Activated CD4-positive, alpha-beta T cell treated with anti-CD3 and anti-CD28 coated beads for 24 hours (primary cell): ENCODE measurements at places on chromosomes 2 and 18.

GRCh38 chr2:233449081-233449901, 95.0 kb downstream of the DGKD start:
- DNase-seq, result no peak

- no peak for DNase-seq
These were observed 308.5 kb upstream of the TFPI start for GRCh38 chr2:187862715-187863114.

- DNase-seq, result no peak
These were observed 484.4 kb downstream of the NRXN1 start for GRCh38 chr2:50547521-50547920.

GRCh38 chr2:176653479-176654443, 384.5 kb downstream of the MTX2 start:
- no peak for DNase-seq

- DNase-seq, result no peak
These were observed 270.4 kb upstream of the CCDC68 start for GRCh38 chr18:55229682-55230081.

DNA sequence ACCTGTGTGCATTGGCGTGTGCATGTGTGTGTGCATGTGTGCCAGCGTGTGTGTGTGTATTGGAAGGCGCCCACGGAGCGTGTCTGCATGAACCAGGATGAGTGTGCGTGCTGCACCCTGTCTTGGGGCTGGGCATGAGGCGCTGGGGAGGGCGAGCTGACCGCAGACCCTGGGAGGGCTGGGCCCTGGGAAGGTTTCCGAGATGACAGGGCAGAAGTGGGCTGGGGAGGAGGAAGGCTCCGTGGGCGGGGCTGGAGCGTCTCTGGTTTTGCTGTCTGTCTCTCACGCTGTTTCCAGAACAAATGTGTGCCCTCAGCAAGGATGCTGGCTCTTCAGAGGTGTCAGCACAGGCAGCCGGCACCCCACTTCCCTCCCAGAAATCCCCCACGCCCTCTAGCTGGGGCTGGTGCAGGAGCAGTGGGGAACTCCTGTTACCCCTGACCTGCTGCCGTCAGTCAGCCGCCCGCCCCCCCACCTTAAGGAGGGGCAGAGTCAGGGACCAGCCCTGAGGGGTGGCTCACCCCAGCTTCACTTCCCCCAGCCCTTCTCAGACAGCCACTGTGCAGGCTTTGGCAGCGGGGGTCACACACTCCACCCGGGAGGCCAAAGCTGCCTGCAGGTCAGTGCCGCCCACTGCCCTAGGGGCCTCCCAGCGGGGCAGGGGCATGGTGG, at the start of gene GPR35:
Gene GPR35 (plus strand): TSS at position 531 of the 672 bp plus-strand sequence. CDS start 4,473 bp downstream, outside the sequence.
- DNase-seq, result peak; percentile 43

DNA sequence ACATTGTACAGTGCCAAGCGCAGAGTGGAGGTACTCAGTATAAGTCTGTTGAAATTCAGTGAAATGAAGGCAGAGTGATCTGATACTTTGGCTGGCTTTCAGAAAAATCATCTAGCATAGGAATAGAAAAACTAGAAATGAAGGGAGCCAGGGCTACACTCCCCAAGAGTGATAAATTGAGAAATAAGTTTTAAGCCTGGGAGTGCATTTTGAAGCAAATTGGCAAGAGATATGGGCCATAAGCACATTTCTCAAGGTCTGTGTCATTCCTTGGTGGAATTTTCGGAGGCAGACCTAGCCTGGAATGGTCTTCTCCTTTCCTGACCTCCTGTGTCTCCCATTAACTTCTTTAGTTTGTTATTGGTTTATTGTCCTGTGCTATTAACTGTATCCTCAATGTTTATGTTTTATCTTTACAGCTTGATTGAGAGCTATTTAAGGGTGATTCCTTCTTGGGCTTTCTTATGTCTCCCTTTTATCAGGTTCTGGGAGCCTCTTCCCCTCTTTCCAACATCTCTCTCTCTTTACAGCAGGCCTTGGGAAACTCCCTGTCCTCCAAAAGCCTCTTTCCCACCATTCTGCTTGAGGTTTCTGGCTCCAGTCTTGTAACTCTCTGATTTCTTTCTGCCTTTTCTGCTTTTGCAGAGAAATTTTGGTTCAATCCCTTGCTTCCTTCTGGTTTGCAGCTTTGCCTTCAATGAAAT, 649.5 kb downstream of the SLC4A3 start:
- no peak for DNase-seq

DNA sequence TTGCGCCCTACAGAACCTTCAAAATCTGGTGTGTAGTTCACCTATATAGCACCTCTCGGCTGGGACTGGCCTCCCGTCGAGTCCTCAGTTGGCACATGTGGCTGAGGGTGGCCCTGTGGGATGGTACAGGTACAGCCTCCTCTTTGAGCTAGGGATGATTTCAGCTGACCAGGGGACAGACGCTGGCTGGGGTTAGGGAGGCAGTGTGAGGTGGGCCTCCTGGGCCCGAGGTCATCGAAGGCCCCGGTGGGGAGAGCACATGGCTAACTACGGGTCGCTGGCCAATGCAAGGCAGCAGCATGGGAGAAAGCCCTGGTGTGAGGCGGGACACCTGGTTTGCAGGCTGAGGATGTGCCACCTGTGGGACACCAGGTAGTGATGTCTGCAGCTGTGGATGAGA, 304.8 kb downstream of the GBX2 start:
- no peak for DNase-seq

- DNase-seq, result no peak
These were observed 200.1 kb downstream of the ARHGAP15 start for GRCh38 chr2:143329288-143329687.

GRCh38 chr2:191618046-191618780, 59.7 kb upstream of the NABP1 start:
- DNase-seq, result no peak

DNA sequence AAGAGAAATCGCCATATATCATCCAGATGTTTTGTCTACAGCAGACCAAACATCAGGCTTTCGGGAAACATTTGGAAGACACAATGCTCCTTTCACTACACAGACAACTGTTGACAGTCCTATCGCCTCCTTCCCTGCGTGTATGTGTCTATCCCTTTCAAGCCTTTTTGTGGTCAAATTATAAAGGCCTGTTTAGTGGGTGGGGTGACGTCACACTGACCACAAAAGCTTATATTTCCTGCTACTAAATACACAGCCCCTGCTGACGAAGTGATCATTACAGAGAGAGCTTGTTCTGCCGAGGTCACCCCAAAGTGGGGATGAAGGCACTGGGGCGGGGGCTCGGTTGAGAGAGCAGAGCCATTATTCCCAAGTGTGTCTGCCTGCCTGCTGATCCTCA, 302.7 kb upstream of the TNP1 start:
- no peak for DNase-seq

GRCh38 chr2:177625744-177626650, 233.4 kb downstream of the AGPS start:
- DNase-seq, result no peak

- DNase-seq, result no peak
These were observed 14.5 kb downstream of the RPS27A start for GRCh38 chr2:55247025-55247424.

DNA sequence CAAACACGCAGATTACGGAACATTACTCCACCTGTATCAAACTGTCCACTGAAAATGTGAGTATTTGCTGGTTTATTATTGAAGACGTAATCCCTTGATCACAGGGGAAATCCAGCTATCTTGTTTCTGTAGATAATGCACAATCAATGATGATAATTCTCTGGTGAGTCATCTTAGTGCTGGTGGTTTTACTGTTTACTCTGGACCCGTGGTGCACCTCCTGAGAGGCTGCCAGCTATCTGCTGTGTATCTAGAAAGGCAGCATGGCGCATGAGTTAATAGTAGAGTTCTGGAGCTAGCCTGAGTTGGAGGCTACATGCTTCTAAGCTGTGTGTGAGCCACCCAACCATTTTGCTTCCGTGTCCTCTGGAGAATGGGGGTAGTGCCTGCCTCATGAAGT, 6.5 kb downstream of the NCAPH start:
- DNase-seq, result no peak

- no peak for DNase-seq
These were observed 22.3 kb downstream of the SNED1 start for GRCh38 chr2:241020629-241021190.

GRCh38 chr18:23471486-23471885, 18.4 kb downstream of the RIOK3 start:
- no peak for DNase-seq

GRCh38 chr2:125224830-125225229, 1199.7 kb downstream of the CNTNAP5 start:
- DNase-seq, result no peak

- no peak for DNase-seq
These were observed 57.9 kb downstream of the SLC8A1 start for GRCh38 chr2:40394031-40394430.

- no peak for DNase-seq
These were observed 118.3 kb upstream of the NDUFV2 start for GRCh38 chr18:8984131-8984721.

DNA sequence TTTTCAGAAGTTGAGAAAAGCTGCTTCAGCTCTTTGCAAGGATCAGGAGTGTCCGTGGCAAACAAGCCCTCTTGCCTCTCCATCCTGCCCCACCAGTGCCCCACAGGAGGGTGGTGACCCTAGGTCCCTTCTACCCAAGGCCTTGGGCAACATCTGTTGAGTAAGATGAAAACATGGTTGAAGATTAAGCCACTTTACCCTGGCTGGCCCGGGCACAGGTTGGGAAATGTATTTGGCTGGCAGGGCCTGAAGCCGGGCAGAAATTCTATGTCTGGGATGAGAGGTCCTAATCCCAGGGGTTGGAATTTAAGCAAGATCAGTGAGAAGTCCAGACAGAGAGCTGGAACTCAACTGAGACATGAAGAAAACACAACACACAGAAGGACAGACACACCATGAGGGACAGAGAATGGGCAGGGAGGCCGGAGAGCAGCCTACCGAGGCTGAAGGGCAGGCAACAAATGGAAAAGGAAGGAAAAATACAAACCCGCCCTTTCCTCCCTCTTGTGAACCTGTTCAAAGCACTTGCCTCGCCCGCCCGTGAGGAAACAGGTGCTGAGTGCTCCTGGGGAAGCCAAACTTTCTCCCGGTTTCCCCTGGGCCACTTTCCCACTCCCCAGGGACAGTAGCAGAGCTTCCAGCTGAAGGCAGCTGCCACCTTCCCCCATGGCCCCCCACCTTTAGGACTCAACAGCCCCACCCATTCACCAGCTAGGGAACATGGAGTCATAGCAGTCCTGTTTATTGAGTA, 86.1 kb downstream of the TNS1 start:
- DNase-seq, result no peak

DNA sequence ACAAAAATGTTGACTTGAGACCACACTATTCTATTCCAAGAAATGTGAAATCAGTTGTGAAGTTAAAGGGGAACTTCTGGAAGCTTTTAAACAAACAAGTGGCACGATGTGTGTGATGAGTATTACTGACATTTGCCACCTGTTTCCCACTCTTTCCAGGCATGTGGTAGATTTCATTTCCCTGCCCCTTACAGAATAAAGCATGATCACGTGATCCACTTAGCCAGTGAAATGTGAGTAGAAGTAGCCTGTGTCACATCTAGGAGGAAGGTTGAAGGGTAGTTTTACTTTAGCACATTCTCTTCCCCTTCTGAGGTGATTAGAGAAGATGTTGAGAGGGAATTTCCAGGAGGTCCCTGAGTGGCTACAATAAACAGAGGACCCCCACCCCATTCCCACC, 3.8 kb downstream of the COL4A4 start:
- DNase-seq, result no peak

GRCh38 chr2:125312342-125312741, 1287.3 kb downstream of the CNTNAP5 start:
- DNase-seq, result no peak

DNA sequence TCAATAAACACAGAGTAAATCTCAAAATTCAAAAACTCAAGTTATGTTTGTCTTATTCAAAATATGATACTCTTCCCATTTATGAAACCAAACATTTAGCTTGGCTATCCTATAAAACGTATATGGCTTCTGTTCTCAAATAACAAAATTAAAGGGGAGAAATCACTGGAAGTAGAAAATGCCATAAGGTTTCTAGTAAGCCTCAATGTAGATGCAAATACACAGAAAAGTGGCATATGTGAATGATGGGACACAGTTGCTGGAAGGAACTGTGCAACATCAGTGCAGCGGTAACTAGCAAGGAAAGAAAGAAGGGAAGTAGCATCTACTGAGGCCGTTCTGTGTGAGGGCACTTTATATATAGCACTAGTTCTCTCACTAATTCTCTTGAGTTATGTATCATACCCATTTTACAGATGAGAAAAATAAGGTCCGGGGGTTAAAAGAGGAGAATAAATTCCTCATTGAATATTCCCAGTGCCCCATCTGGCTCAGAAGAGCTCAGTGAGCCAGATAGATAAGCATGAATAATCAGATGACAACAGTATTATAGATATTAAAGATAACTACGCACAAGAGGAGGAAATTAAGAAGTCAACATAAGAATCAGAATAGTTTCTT, 27.2 kb downstream of the NBAS start:
- DNase-seq, result no peak

DNA sequence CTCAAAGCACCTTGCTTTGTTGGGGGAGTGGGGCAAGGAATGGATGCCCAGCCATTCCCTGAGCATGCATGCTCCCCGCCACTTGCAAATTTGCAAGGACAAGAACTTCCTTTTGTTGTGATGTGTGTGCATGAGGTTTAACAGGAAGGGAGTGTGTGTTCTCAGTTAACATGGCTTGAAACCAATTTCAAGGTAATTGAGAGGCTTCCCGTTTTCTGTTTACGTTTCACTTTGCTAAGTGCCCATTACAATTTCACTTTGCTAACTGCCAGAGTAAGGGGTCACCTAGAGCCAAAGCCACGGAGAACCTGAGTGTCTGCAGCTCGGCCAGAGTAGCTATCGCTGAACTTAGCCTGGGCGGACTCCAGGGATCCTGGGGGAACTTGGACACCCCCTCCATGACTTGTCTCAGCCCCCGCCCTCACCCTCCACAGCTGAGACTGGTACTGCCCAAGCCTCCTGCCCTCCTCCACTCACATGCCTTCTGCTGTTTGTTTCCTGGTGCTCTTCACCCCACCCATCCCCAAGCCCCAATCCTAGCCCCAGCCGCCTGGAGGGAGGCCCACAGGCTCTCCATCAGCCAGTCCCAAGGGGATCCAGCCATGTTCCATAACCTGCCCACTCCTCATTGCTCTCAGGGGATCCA, 53.6 kb upstream of the LAPTM4A start:
- DNase-seq, result no peak

- peak; percentile 39 for DNase-seq
These were observed 27.2 kb upstream of the PTPN2 start for GRCh38 chr18:12911025-12911928.

DNA sequence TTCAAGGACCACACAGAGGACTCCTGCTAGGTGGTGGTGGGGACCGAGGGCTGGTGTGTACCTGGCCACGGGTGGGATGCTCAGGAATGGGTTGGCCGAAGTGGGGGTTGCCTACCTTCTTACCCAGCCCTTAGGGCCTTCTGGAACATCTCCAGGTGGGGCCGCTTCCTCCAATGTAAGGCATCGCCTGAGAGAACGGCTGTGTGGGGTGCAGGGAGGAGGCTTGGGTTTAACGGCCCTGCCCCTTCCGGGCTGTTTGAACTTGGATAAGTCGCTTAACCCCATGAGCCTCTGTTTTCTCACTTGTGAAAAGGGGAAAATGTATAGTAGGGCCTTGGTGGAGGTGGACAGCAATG, 35.0 kb downstream of the EMILIN2 start:
- DNase-seq, result no peak
